ENCODE measurements at places on chromosomes 13 and 19.

- DNase-seq = no peak
Observed at GRCh38 chr13:114099191-114099590, 33.2 kb downstream of the RASA3 start.

- DNase-seq = no peak
Observed at GRCh38 chr13:90416519-90416918, 931.0 kb upstream of the MIR17HG start.

DNA sequence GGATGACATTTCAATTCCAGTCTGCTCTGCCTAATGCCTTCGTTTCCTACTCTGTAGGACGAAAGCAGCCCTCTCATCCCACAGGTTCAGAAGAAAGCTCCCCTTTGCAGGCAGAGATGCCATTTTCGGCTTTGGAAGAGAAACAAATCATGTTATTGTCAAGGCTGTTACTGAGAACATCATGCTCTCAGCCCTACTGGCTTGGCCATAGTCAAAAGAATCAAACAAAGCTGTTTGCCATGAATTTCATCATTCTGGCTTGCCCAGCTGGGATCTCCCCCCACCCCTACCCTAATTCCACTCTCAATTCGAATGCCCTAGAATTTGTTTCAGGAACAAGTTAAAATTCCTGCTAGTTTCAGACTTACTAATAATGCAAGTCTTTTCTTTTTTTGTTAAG, 162.3 kb upstream of the SERP2 start:
- DNase-seq = no peak

- no peak for DNase-seq
Observed at GRCh38 chr13:50668691-50669271, 174.7 kb downstream of the DLEU7 start.

DNA sequence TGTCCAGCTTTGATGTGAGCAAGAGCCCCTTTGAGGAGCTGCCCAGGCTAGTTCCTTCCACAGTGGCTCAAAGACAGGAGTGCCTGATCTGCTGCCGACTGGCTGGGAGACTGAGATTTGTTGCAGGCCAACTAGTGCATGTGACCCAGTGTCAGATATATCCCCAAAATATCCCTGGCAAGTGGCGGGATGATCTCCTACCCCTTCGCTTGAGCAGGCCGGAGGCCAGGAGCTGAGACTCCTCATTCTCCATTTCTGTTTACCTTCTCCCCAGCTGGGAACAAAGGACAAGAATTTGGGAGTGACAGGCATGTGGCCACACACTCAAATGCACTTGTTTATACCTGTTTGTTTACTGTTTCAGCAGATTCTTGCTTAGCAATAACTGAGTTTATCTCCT, 37.1 kb upstream of the XPO4 start:
- DNase-seq = no peak

DNA sequence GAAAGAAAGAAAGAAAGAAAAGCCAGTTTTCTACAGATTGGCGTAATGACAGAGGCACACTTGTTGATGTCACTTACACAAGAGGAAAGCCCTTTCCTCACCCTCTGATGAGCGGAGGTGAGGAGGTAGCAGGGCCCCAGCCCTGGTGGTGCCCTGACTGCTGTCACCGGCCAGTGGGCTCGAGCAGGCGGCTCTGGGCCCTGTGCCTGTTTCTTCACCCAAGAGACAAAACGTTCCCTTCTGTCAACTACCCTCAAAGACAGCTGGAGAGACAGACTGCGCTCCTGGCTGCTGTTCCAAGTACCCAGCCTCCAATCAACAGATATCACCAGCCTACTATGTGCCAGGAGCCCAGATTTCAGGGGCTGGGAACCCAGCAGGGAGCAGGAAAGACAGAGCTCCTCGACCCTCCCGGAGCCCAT, 10.1 kb downstream of the EPS15L1 start:
- no peak for DNase-seq

GRCh38 chr13:28718196-28718542, 601 bp downstream of the SLC46A3 start:
- no peak for DNase-seq

DNA sequence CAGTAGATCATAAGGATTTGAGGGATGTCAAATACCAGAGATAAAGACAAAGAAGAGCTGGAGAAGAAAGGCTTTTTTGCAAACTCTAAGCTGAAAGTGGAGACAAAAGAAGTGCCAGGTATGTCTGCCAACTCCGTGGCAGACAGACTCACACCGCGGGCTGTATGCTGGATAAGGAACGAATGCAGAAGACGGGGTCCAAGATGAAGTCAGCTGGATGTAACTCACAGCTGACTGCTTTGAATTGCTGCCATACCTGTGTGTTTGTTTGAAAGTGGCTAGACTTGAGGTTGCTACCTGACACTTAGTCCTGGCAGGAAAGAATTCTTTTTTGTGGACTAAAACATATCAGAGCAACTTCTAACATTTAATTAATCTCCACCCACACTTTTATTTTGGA, 398.8 kb downstream of the DLEU7 start:
- DNase-seq = no peak

GRCh38 chr19:39752390-39752789, 14.6 kb upstream of the CLC start:
- DNase-seq = no peak

DNA sequence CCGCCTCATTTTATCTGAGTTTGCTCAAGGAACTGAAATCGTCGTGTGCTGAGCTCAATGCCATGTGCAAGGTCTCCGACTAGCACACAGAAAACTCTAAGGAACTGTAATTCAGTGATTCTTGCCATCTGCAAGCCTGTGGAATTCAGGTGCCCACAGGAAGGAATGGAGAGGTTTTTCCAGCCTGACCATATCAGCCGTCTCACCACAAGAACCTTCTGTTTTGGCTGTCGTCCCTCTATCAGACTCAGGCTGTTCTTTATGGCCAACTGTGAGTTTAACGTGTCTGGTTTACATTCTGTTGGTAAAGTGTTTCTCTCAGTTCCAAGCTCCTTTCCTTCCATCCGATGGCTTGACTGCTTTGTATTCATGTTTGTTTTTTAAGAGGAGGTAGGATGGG, 293.5 kb downstream of the SPRY2 start:
- DNase-seq = no peak

GRCh38 chr13:79986890-79987289, 354.0 kb downstream of the SPRY2 start:
- no peak for DNase-seq

All from T-helper 1 cell (primary cell).